ENCODE measurements at places on chromosomes 2 and 18. TPM values are rescaled to one million over a fixed set of nuclear protein-coding genes. Genes with fewer than 3 reads are reported as not detected.

Gene CAB39
- 149 TPM for total RNA-seq

- DNase-seq: no peak
- H3K4me3 ChIP-seq: no peak overlapping the region
- peaks cover 12% of the 10 kb centered on the region for H3K27me3 ChIP-seq
- H3K4me1 ChIP-seq: no peaks in the 10 kb centered on the region
- H3K27ac ChIP-seq: no peak overlapping the region
Measured at GRCh38 chr18:24631243-24632025, 171.0 kb downstream of the HRH4 start.

DNA sequence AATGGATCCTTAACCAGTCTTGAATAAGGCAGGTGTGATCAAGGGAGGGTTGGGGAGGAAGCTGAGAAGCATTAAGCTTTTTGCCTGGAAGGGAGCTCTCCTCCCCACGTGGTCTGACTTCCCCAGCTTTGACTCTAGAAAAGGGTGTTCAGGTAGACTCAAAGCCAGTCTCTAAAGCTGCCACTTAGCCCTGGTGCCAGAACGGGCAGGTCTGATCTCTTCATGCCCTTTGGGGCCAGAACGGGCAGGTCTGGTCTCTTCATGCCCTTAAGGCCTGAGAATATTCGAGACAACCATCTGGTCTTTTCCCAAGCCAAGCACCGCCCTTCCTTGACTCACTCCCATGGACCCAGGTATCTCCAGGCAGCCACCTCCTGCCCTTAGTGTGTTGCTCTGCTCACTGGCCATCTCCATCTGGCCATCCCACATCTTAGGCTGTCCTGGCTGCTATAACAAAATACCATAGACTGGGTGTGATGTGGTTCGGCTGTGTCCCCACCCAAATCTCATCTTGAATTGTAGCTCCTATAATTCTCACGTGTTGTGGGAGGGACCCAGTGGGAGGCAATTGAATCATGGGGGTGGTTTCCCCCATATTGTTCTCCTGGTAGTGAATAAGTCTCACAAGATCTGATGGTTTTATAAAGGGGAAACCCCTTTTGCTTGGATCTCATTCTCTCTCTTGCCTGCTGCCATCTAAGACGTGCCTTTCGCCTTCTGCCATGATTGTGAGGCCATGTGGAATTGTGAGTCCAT is 59.4 kb downstream of the SNORC start:
- DNase-seq: no peak
- H3K36me3 ChIP-seq: peaks cover 4% of the 10 kb centered on the region
- H3K4me3 ChIP-seq: peak overlapping the region; percentile 62
- H3K4me1 ChIP-seq: peaks cover 19% of the 10 kb centered on the region
- H3K27me3 ChIP-seq: peaks cover 69% of the 10 kb centered on the region

GRCh38 chr2:17442334-17442733 is 75.9 kb downstream of the RAD51AP2 start:
- no peak for DNase-seq
- H3K4me1 ChIP-seq: no peaks in the 10 kb centered on the region
- no peak overlapping the region for H3K4me3 ChIP-seq
- H3K27ac ChIP-seq: no peak overlapping the region

- H3K27ac ChIP-seq: no peak overlapping the region
- H3K27me3 ChIP-seq: peaks cover 40% of the 10 kb centered on the region
- no peak for DNase-seq
- no peak overlapping the region for H3K4me3 ChIP-seq
- no peaks in the 10 kb centered on the region for H3K36me3 ChIP-seq
- peaks cover 22% of the 10 kb centered on the region for H3K4me1 ChIP-seq
Measured at GRCh38 chr2:226427538-226428307, 371.9 kb downstream of the IRS1 start.

DNA sequence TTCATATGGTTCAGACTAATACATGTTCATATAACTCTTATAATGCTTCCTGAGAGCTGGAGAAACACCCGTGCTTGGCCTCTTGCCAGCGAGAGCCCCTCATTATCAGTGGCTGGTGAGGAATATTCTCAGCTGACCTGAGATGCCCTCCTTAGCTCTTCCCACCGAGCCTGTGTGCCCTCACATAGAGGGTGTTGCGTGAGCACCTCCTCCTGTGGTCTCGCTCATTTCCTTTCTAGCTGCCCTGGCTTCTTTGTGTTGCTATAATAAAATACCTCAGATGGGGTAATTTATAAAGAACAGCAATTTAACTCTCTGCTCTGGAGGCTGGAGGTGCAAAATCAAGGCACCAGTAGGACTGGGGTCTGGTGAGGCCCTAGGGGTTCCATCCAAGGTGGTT is 80.5 kb upstream of the ALKAL2 start:
- H3K36me3 ChIP-seq: no peaks in the 10 kb centered on the region
- peaks cover 18% of the 10 kb centered on the region for H3K27me3 ChIP-seq
- H3K27ac ChIP-seq: no peak overlapping the region
- no peak for DNase-seq

- H3K27ac ChIP-seq: no peak overlapping the region
- DNase-seq: no peak
- H3K4me1 ChIP-seq: peaks cover 9% of the 10 kb centered on the region
- no peaks in the 10 kb centered on the region for H3K36me3 ChIP-seq
- H3K27me3 ChIP-seq: peaks cover 16% of the 10 kb centered on the region
Measured at GRCh38 chr2:224217233-224217961, 178.3 kb upstream of the SERPINE2 start.

DNA sequence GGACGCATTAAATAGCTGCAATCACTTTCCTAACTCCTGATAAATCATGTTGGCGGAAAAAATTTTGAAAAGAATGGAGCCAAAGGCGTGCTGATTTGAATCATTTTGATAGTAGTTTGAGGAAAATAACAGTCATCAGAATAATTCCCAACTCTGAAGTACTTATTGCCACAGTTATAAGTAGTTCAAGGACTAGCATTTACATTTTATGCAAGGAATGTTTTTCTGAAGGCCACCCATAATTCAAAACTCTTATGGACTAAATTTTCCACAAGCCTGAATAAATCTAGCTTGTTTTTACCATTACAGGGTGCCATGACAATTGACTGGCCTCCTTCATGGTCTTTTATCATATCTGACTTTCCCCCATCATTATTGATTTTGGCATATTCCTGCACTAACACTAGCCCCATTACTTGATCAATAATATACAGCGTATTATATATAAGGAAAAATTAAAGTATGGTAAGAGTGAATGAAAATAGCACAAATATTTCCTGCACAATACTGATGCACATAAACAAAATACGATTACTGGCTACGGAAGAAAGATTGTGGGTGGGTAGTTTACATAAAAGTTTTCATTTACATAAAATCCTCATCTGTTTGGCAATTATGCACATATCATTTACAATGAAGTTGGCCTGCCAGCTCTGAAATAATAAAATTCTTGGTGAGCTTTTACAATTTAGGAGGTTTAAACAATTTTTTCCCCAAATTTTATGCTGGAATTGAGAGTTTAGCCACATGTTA is 334.6 kb downstream of the ARL6IP6 start:
- no peaks in the 10 kb centered on the region for H3K27me3 ChIP-seq
- no peaks in the 10 kb centered on the region for H3K4me1 ChIP-seq
- H3K27ac ChIP-seq: no peak overlapping the region

DNA sequence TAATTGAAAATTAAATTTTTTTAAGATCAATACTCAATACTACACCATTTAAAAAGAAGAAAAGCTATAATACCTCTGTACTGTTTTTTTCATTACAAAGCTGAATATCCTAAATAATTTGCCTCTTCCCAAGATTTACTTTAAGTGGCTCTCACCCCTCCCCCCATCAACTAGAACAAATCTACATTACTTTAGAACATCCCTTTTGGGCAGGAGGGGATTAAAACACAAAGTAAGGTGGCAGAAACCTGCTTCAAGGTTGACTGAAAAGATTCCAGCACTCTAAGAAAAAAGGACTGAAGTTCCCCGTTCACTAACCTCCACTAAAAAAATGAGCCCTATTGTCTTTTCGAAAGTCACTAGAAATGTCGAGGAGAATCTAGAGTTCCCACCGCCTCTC is 42.3 kb downstream of the SLC38A11 start:
- H3K27ac ChIP-seq: no peak overlapping the region
- H3K4me3 ChIP-seq: no peak overlapping the region
- H3K4me1 ChIP-seq: peaks cover 18% of the 10 kb centered on the region
- DNase-seq: no peak
- H3K36me3 ChIP-seq: no peaks in the 10 kb centered on the region

- H3K4me3 ChIP-seq: no peak overlapping the region
- peaks cover 20% of the 10 kb centered on the region for H3K36me3 ChIP-seq
- H3K27me3 ChIP-seq: no peaks in the 10 kb centered on the region
- no peak overlapping the region for H3K27ac ChIP-seq
- H3K4me1 ChIP-seq: peaks cover 8% of the 10 kb centered on the region
Measured at GRCh38 chr18:74674487-74674886, 76.8 kb downstream of the ZNF407 start.

GRCh38 chr2:25068217-25068616 is 26.3 kb downstream of the EFR3B start:
- H3K4me1 ChIP-seq: peaks cover 8% of the 10 kb centered on the region
- H3K4me3 ChIP-seq: no peak overlapping the region
- peaks cover 5% of the 10 kb centered on the region for H3K36me3 ChIP-seq
- no peak overlapping the region for H3K27ac ChIP-seq

DNA sequence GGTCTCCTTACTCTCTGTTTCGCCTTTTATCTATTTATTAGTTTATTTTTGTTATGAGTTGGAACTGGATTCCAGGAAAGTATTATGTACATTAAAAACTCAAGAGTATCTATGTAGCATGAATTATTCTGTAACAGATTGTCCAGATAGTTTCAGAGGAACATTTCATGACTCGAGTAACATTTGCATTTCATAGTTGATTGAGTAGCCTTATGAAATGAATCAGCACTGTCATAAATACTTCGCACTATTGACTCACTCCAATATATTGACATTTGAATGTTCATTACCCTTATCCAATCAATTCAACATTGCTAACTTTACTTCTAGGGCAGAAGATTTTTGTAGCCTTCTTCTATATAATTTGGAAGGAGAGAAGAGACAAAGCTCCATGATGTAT is 11.3 kb upstream of the VRK2 start:
- H3K27ac ChIP-seq: peak overlapping the region; percentile 68
- no peak overlapping the region for H3K4me3 ChIP-seq
- peaks cover 6% of the 10 kb centered on the region for H3K4me1 ChIP-seq
- no peak for DNase-seq
- H3K27me3 ChIP-seq: no peaks in the 10 kb centered on the region

DNA sequence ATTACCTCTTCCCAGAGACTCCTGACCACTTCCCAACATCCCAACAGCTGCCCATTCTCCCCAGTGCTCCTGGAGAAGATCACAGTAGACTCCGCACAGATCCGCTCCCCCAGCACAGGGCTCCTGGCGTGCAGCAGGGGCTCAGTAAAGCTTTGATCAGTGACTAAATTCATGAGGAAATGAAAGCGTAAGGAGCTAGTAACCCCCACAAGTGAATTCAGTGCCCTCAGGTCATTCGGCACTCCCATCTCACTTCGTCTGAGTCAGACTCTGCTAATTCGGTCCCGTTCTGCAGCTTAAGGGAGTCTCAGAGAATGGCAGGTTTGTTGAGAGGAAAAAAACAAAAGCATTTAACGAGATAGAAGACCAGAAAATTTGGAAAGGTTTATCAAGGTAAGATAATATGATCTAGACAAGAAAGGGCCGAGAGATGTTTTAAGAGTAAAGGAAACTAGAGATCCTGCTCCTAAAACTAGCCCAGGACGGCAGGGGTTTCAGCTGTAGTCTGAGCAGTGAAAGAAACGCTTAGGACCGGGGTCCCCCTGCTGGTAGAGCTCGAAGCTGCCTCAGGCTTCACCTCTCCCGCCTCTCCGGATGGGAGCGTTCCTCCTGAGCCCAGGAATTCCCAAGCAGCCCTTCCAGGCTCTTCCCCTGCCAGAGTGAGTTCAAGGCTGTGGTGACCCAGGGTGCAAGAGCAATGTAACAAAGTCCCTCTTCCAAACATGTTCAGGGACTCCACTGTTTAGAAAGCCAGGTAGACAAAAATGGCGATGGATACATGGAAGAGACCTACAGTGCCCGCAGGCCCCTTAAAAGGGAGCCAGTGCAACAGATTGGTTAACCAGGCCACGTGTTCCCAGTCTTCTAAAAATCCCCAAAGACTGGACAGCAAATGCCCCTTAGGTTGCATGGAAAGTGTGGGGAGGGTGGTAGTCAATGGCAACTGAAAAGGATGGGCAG is 127.3 kb downstream of the DNER start:
- H3K4me3 ChIP-seq: no peak overlapping the region
- no peak overlapping the region for H3K27ac ChIP-seq
- DNase-seq: peak; percentile 39
- no peaks in the 10 kb centered on the region for H3K36me3 ChIP-seq
- no peaks in the 10 kb centered on the region for H3K4me1 ChIP-seq
- H3K27me3 ChIP-seq: peaks cover 30% of the 10 kb centered on the region

DNA sequence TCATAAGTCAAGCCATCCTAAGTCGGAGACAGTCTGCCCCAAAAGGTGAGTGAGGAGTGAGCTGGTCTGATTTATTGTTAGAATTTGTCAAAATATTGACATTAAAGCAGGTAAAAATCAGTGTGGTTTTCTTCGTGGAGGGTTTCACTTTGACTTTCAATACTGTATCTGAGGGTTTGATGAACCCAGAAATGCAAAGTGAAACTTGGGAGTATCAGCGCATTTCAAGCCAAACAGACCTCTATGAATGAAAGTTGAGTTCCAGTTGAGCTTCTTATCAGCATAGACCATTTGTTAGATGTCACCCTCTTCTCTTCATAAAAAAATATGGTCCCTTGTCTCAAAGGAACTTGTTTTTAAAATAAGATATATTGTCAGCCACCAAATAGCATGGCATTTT is 21.7 kb upstream of the CXCR4 start:
- no peaks in the 10 kb centered on the region for H3K36me3 ChIP-seq
- no peak for DNase-seq
- H3K4me3 ChIP-seq: peak overlapping the region; percentile 43
- H3K27ac ChIP-seq: no peak overlapping the region
- H3K27me3 ChIP-seq: peaks cover 49% of the 10 kb centered on the region
- H3K4me1 ChIP-seq: peaks cover 70% of the 10 kb centered on the region

- H3K4me3 ChIP-seq: no peak overlapping the region
- H3K36me3 ChIP-seq: no peaks in the 10 kb centered on the region
- H3K4me1 ChIP-seq: no peaks in the 10 kb centered on the region
Measured at GRCh38 chr18:8139891-8140406, 469.3 kb upstream of the RAB12 start.

DNA sequence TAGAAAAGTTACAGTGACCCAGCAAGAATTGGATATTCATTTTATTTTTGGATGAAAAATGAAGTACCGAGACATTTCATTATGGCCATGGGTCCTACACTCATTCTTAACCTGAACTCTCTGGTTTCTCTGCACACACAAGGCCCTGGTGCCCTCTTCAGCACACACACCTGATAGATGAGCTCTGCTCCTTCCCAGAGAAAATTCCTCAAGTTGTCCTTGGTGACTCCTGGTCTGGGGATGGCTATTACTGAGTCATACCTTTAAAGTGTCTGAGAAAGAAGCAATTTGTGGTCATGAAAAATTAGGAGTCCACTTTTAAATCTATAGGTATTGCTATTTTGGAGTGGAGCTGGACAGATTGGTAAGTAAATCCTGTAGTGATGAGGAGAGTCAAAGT is 311.5 kb downstream of the CDH2 start:
- no peaks in the 10 kb centered on the region for H3K4me1 ChIP-seq
- no peak overlapping the region for H3K4me3 ChIP-seq
- no peak overlapping the region for H3K27ac ChIP-seq
- H3K27me3 ChIP-seq: no peaks in the 10 kb centered on the region
- no peaks in the 10 kb centered on the region for H3K36me3 ChIP-seq

Measured in activated T-cell treated with anti-CD3 and anti-CD28 coated beads, Interleukin-2, amount 50 U/mL, for 72 hours (primary cell).